ENCODE measurements at places on chromosomes 16 and 17.

- no peak for DNase-seq
These were observed 8.8 kb upstream of the ADAM11 start for GRCh38 chr17:44749980-44750318.

DNA sequence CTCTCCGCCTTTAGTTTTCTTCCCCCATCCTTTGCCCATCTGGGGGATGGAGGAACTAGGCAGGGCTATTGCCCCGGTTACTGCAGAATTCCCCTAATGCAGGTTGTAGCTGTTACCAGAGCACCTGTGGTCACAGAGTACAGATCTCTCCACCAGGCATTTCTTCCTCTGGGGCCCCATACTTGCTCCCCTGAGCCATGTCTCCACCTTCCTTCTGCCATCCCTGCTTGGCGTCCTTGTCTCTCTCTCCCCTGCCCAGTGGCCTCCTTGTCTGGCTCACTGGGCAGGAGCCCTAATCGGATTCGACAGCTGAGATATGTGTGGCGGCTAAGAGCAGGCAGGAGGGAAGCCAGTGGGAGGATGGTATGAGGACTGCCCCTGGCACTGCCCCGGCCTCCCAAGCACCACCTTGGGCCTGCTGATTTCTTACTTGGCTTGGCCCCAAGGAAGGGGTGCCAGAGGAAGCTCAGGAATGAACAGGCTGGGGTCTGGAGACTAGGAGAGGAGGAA, 2.0 kb downstream of the RARA start:
- DNase-seq, result no peak

DNA sequence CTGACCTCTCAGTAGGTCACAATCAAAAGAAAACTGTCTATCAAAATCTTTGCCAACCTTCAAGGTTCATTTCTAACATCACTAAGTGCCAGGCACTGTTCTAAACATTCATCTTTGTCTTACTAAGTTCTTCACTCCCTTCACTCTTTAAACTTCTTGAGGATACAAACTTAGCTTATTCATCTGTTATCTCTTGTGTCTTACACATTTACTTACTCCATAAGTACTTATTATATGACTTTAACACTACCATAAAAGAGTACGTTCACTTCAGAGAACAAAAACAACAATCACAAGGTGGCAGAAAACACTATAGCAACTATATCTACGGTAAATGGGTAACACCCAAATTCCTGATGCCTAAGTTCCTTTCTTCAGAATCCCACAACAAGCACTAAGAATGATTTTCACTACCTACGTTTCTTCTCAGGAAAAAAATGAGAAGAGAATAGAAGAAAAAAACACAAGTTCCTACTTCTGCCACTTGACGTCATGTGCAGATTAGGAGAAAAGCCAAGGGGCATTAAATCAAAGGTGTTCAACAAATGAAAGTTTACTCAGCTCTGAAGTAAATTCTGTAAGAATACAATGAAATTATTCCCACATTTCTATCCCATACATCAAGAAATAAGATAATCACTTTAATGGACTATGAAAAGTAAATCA, 29.2 kb downstream of the KANSL1 start:
- DNase-seq, result no peak

DNA sequence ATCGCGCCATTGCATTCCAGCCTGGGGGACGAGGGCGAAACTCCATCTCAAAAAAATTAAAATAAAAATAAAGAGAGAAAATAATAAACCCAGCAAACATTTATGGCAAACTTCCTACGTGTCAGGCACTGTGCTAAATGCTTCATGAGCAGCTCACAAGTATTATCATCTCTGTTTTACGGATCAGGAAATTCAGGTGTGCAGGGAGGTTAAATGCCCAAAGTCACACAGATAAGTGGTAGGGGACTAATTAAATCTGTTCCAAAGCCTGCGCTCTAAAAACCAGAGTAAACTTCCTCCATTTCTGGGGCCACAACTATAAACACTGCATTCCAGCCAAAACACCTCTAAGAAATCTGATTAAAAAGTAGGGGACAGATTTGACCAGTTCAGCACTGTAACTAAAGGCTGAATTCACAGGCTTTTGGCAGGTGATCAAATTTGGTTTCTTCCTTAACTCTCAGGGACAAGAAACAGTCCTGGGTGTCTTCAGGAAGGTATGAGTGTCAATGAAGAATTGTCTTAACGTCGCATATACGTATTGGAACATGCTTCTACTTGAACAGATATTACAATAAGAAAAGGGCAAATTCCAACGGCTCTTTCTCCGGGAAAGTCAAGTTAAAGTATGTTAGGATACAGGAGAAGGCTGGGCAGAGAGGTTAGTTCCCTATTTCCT, 996 bp downstream of the STRADA start:
- no peak for DNase-seq

- no peak for DNase-seq
These were observed 34.5 kb downstream of the SIAH1 start for GRCh38 chr16:48350736-48351135.

- no peak for DNase-seq
These were observed 17.0 kb downstream of the MPO start for GRCh38 chr17:58263773-58264172.

DNA sequence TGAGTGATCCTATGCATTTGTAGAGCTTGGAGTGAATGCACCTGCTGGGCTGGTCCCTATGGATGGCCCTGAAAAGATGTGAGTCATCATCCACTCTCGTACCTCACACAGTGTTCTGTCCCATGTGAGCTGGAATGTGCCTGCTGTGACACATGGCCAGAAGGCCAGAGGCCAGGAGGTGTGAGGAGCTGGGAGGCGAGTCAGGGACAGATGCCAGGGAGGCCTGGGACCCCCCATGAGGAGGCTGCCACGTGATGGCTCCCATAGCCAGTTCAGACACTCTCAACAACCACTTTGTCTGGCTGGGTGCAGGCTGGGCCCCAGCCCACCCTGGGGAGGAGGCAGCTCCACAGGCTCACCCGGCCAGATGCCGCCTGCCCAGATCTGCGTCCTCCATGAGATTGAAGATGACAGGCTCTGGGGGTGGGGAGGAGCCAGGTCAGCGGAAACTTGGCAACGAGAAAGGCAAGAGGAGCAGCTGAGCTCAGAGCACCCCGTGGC, 168.8 kb downstream of the C16orf78 start:
- no peak for DNase-seq

DNA sequence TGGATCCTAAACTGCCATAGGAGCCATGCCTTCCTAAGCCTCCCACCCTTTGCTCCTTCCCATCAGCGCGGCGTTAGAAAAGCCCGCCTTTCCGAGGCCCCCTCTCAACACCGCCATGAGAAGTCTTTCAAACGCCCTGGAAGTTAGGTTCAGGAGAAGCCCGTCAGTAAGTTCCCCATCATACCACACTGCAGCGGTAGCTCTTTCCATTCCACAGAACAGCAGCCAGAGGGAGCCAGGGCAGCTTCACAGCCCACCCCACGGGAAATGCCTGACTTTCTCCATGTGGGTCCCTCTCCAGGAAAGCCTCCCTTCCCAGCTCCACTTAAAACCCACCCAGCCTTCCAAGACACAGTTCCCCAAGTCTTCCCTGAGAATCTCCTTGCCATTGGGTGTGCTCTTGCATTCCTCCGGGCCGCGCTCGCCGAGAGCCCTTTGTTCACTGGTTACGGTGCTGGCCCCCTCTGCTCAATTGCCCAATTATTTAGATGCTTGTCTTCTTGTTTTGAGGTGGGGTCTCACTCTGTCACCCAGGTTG, 28.7 kb downstream of the KIAA0513 start:
- DNase-seq, result no peak

- no peak for DNase-seq
These were observed 11.6 kb downstream of the NATD1 start for GRCh38 chr17:21241564-21241963.

- DNase-seq, result peak; percentile 57
These were observed 30.6 kb downstream of the CDRT15 start for GRCh38 chr17:14205992-14206461.

- DNase-seq, result no peak
These were observed 7.5 kb upstream of the NFATC2IP start for GRCh38 chr16:28943281-28943680.

GRCh38 chr16:22188595-22189442, 17.3 kb upstream of the EEF2K start:
- no peak for DNase-seq

DNA sequence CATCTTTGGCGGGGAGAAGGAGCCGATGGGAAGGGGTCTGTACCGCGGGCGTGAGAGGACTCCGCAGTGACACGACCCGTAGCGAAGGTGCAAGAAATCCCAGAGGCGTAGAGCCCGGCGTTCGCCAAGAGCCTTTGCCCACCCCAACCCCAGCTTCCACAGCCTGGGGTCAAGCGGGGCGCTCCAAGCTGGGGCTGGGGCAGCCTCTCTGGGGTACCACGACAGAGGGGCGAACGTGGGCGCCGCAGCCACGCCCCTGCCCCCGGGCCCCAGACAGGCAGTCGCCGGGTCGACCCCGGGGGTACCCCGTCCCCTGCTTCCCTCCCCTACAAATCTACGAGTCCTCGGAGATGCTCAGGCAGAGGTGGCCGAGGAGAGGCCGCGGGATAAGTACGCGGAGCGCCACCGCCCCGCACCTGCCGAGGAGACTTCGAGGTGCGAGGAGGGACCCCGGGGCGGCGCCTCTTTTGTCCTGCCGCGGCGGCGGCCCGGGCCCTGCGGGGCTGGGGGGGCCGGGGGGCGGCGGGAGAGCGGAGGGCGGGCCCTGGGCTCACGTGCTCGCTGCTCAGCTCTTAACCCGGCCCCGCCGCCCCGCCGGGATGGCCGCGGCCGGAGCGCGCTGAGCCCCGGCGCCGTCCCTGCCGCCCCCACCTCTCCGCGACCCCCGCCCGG, at the start of gene ADAM11:
TSS of gene ADAM11 (plus strand) at position 575 of the 672 bp plus-strand sequence. CDS start 212 bp downstream, outside the sequence.
- DNase-seq, result no peak

DNA sequence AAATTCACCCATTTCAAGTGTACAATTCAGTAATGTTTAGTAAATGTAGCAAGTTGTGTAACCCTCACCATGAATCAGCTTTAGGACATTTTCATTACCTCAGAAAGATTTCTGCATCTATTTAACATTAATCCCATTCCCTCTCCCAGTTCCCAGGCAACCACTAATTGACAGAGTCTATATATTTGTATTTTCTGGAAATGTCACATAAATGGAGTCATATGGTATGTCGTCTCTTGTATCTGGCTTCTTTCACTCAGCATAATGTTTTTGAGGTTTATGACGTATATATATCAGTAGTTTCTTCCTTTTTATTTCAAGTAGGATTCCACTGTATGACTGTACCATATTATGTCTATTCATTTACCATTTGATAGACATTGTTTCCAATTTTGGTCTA, 199.8 kb downstream of the CYB561 start:
- no peak for DNase-seq

GRCh38 chr17:42913981-42914617, 13.5 kb downstream of the G6PC1 start:
- no peak for DNase-seq

GRCh38 chr16:81035975-81036750, 521 bp downstream of the ATMIN start:
- no peak for DNase-seq

DNA sequence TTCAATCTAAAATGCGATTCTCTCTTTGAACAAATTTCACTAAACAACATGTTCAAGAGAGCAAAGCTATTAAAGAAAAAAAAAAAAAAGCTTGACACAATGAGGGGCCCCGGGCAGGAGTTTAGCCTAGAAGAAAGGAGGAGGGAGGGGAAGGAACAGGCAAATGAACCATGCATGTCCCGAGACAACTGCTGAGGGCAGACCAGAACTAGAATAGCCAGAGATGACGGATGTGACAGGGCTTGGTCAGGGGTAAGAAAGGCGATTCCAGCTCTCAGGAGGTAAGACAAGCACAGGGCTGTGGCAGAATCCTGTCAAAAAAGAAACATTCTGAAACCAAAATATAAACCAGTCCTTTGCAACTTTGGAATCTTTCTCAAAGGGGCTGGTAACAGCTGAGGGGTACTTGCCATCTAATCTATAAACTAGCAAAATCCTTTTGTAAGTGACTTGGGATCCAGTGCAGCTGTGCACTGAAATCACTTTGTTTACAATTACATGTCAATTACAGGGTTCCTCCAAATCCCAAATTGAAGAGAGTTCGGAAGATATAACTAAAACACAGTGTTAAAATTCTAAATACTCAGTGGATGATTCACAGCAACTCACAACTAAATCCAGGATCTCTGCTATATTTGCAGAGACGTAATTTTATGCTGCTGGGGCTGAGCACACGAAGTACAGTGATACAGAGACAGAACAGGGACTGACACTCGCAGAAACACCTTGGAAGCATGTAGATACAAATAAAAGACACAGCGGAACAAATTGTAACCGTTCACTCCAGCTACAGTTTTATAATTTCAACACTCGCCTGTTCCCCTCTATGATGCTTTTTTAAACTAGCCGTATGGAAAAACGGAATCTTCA, 567.4 kb upstream of the ZFHX3 start:
- DNase-seq, result no peak

DNA sequence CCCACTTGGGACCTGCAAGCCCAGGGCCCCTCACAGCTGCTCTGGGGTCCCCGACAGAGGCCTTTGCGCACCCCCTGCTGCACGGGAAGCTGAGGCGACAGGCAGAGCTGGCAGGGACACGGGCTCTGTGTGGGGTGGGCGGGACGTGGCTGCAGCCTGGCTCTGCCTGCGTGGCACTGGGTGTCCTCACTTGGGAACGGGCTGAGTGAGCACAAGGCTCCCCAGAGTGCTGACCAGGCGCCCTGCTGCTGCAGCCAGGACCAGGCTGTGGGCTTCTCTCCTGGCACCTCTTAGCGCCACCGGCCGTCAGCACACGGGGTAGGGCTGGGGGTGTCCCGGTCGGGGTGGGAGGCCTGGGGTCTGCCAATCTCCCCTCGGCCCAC, 6.6 kb downstream of the C1QTNF8 start:
- no peak for DNase-seq

- no peak for DNase-seq
These were observed 16.0 kb downstream of the NDUFAF8 start for GRCh38 chr17:81254955-81255717.

DNA sequence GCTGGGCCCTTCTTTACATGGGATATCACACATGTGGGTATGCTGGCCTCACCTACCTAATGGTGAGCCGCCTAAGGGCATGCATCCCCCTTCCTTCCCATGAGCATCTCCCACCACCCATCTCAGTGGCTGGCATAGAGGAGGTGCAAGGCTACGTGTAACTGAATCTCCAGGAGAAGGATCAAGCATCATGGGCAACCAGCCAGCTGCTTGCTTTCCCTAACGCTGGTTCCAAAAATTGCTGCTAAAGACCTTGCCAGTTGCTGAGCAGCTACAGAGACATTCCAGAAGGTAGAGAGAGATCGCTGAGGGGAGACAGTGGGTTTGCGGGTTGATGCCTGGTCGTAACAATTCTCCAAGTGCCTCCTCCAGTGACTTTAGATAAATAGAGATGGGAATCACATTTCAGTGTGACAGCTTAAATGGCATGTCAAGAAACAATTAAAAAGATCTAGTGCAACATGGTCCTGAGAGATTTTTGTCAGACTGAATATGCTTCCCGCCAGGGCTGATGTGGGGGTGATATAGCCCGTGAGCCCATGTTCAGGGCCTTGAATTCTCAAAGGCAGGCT, 378.4 kb upstream of the CDH5 start:
- DNase-seq, result no peak
